Activated CD8-positive, alpha-beta memory T cell treated with anti-CD3 and anti-CD28 coated beads, Interleukin-2, amount 50 U/mL, for 48 hours (primary cell): ENCODE measurements at places on chromosomes 12 and 14.

- DNase-seq, result no peak
Measured at GRCh38 chr12:15794196-15794595, 5.0 kb upstream of the EPS8 start.

- DNase-seq, result peak; percentile 65
Measured at GRCh38 chr12:116959845-116960514, 49.2 kb downstream of the FBXW8 start.

- DNase-seq, result no peak
Measured at GRCh38 chr12:24759155-24759554, 189.7 kb downstream of the BCAT1 start.

GRCh38 chr12:68477261-68477772 is 133.4 kb upstream of the RAP1B start:
- DNase-seq, result no peak

DNA sequence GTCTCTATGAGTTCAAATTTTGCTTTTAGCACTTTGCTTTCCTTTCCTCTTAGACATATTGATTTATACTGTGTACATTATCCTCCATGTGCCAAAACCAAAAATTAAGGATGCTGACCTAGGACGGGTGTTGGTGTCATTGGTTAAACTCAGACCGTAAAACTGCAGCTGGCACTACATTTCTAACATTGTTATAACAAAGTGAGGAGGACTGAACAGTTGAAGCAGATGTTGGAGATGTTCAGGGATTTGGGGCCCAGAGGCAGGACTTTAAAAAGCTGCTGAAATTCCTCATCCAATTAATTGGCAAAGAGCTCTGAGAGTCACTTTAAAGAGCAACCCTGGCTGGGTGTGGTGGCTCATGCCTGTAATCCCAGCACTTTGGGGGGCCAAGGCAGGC is 72.4 kb downstream of the TMTC1 start:
- DNase-seq, result no peak

- no peak for DNase-seq
Measured at GRCh38 chr12:31647086-31647491, 12.4 kb upstream of the ETFBKMT start.

DNA sequence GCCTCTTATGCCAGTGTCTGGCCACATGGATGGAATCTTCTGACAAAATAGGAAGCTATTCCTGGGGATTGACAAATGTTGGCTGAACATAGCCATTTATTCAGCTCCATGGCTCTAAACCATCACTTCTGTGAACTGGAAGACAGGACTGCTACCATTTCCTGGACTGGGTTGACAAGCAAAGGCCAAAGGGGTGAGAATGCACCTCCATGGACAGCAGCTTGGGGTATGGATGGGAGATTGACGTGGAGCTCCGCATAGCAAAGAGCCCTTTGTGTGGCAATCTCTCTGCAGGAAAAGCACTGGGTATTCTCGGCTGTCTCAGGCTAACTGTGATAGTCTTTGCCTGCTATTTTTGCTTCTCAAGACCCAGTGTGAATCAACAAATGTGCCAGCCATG is 223.0 kb upstream of the EGLN3 start:
- no peak for DNase-seq

DNA sequence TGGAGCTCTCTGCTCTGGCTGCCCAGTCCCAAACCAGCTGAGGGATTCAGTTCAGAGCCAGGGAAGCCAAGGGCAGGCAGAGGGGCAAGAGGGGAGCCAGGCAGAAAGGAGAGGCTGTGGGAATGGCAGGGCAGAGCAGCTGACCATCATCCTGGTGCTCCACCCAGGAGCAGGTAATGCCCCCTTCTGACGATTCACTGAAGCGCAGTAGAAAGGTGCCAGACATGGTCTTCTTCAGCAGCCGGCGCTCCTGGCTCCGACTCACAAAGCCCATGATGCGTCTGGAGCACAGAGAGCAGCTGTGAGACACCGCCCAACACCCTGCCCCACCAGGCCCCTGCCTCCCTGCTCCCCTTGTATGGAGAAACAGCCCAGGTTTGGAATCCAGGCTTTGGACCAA is 8.0 kb downstream of the IL23A start:
- no peak for DNase-seq

DNA sequence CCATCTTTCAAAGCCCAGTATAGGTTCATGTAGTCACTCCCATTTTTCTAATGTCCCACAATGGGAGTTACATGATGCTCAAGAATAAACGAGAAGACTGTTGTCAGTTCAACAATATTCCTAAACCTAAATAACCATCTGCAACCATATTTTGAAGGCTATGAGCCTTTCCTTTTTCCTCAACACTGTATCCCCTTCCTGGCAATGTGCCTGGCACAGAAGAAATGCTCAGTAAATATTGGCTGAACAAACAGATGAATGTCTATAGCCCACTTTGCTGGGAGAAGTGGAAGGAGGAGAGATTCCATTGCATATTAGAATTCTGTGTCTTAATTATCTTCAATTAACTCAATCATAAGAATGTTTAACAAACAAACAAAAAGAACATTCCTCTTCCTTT is 6.1 kb downstream of the ARMH4 start:
- no peak for DNase-seq

DNA sequence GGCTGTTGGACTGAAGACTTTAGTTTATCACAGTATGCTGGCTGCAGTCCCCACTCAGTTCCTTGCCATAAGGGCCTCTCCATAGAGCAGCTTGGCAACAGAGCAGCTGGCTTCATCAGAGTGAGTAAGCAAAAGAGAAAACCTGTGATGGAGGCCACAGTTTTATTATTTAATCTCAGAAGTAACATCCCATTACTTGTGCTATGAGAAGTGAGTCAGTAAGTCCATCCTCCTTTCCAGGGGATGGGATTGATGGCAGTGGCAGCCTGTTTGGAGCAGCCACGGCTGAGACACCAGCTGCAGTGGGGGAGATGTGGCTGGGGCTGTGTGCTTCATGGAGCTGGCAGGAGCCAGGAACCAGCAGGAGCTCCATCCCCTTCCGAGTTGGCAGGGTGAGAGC is 138.5 kb upstream of the SRRM4 start:
- no peak for DNase-seq

DNA sequence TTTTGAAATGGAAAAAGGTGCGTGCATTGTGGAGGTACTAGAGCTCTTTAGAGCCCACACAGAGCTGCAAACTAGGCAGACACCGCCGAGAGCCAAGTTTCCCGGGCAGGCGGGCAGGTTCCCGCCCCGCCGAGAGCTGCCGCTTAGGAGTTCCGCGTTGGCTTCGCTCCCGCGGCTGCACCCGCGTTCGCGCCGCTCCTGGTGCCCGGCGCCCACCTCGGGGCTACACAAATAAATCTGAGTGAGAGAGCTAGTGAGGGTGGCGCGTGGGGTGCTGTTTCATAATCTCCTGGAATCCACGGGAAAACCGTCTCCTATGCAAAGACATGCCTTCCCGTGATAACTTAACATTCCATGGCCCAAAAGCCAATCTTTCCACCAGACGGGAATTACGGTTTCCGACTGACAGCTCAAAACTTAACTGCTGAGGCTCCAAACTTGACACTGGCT is 645 bp downstream of the KITLG start:
- no peak for DNase-seq

GRCh38 chr12:104784592-104784991 is 173.5 kb downstream of the SLC41A2 start:
- no peak for DNase-seq

DNA sequence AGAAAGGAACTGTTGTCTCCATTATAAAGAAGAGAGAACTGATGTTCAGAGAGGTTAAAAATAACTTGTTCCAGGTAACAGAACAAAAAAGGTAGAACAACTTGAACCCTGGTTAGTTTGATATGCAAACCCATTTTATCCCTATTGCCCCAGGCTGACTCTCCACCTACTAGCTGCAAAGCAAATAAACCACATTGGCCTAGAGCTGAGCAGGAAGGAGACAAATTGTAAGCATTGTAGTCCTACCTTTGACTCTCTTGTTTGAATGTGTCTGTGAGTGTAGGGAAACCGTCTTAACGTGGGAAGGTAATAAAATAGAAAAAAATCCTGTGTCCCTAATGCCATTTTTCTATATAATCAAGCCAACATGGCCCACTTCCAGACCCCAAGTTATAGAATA is 126.4 kb downstream of the CCER1 start:
- no peak for DNase-seq

DNA sequence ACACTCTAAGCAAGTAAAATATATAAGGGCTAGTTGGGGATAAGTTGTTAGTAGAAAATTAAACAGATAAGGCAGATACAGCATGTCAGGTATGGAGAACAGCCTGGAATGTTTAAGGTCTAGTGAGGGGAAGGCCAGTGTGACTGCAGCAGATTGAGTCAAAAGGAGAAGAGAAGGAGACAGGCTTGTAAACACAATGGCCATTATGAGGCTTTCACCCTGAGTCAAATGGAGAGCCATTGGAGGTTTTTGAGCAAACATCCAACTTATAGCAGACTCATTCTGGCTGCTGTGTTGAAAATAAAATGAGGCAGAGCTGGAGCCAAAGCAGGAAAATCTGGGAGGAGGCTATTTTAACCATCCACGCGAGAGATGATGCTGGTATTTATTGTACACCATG is 142.0 kb downstream of the DUSP6 start:
- DNase-seq, result no peak

DNA sequence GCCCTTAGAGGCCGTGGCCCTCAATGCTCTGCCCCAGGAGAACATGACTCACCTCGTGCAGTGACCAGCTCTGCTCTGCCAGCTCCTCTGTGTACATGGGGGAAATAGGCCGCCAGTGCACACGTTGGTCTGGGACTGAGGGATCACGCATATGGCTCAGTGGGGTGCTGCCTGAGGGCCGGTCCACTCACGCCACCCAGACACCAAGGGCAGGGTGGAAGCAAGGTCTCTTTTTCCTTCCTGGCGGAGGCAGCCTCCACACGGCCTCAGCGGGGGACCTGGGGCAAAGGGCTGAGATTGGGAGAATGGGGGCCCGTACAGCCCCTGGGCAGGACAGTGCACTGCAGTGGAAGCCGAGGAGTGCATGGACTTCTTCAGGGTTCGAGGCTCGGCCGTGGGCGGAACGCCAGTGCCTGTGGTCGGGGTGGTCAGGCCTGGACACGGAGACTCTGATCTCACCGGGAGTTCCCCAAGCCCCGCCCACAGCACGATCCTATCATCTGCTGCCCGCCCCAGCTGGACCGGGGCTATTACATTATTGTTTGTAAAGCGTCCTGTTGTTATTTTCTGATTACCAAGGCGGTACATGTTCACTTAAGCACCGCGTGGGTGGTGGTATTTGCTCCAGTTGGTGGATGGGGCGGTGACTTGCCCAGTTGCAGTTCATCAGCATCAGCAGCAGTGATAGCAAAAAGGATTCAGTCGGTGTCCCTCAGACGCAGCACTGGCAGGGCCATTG is 38.8 kb upstream of the TDRD9 start:
- DNase-seq, result no peak

- no peak for DNase-seq
Measured at GRCh38 chr12:49872781-49873181, 29.9 kb upstream of the BCDIN3D start.

DNA sequence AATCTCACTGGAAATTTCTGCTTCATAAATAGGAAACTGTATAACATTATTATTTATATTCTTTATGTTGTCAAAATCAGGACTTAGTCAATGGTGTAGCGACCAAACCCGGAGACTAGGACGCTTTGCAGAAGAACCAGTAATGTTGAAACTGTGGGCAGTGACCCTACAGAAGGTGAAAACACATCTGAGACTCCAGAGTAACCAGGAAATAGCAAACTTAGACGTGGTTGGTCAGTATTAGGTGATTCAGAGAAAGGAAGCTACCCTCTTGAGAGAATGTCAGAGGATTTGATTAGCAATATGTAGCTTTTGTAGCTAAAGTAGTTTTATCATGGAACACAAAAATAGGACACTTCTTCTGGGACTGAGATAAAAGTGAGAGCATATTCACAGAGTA is 381.9 kb downstream of the SLC16A7 start:
- DNase-seq, result no peak

DNA sequence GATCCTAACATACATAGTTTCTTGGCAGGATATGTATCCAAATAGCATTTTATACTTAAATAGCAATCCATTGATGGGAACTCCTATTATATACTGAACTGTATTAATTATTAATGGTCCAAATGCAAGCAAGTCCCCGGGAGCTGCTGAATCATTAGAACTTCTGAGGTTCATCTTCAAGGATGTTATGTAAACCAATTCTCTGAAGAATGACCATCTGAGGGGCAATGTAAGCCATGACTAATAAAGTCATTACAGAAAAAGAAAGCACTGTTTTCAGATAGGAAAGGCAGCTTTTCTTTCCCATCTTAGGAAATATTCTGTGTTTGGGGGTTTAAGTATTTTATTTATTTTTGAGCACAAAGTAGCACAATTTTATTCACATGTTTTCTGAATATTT is 166.1 kb upstream of the SLC16A7 start:
- no peak for DNase-seq

DNA sequence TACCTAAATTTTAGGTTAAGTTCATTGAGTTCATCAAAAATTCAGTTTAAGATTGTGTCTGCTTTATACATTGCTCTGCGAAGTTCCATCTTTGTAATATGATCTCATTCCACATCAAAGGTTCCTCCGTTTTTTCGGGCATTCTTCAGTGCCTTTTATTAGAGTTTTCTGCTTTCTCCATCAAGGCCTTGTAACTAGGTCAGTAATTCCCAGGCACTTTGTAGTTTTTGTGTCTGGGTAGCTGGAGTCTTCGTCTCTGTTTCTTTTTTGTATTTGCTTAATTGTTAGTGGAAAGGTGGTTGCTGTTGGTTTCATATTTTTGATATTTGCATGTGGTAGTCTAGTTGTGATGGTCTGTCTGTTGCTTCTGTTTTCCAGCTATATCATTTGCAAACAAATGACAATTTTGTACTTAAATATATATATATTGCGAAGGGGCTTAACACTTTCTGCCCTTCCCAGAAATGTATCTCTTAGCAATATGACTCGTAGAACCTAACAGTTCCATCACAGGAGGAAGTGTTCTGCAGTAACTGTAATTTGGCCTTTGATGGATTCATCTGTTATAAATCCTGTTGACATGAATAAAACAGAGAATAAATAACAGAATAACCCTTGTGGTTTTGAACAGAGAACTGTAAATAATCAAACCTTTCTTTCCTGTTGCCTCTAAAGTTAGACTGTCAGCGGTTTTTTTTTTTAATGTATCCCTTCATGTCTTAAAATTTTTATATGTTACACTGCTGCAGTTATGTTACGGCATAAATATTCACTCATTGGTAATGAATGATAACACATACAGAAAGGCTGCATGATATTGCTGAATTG is 88.4 kb upstream of the DYNC1H1 start:
- no peak for DNase-seq

- no peak for DNase-seq
Measured at GRCh38 chr14:99874306-99874705, 81.1 kb downstream of the EML1 start.

DNA sequence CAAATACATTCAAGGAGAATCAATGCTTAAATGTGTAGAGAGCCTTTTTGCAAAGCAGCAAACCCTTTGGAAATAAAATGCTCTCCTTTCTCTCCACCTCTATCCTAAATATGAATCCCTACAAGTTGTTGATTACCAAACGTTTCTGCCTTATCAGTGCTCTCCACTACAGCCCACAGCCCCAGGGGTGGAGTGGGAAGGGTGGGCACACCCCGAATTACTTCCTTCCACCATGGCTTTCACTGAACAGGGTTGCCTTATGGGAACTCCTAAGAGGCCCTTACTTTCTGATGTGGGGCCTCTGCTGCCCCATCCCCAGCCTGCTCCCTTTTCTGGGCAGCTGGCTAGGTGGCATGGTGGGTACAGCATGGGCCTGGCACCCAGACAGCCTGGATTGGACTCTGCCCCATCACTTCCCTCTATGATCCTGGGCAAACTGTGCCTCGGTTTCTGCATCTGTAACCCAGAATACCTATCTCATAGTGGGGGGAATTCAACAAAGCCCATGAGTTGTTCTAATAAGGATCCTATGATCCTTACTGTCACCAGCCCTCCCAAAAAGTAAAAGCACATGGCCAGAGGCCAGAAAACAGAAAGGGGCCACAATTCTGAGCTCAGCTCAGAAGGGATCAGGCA is 16.1 kb downstream of the AK7 start:
- DNase-seq, result no peak
